ENCODE measurements at places on chromosomes 7 and 10.

DNA sequence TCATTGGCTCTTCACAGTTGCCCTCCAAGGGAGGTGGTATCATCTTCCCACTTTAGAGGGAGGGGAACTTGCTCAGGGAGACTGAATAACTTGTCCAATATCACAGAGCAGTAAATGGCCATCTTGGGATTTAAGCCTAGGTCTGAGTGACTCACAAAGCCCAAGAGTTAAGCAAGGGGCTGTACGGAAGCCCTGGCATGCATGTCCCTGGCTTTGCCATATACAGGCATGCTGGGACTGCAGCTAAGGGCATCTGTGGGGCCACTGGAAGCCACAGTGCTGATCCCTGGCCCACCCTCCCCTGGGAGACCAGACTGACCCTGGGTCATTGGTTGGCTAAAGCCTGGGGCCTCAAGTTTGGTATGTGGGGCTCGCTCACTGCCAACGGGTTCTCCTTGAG is 3.1 kb downstream of the VSIR start:
- DNase-seq: no peak

DNA sequence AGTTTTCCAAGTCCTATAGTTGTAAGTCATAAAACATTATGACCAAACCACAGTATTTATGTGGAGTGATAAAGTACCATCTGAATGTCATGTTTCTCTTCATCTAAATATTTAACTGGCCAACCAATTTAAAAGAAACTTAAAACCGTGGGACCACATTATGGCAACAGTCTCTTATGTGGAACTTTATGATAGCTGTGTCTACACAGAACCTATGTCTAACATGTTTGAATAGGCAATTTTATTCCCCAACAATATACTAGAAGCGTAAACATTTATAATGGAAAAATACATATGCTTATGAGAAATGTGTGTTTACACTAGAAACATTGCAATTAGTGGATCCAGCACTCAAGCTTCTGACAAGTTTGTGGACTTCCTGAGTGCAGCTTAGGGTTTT is 680.7 kb downstream of the REEP3 start:
- DNase-seq: no peak

- no peak for DNase-seq
Observed at GRCh38 chr10:132595854-132596253, 58.3 kb downstream of the INPP5A start.

GRCh38 chr7:21934808-21935207 is 10.9 kb downstream of the CDCA7L start:
- DNase-seq: no peak

DNA sequence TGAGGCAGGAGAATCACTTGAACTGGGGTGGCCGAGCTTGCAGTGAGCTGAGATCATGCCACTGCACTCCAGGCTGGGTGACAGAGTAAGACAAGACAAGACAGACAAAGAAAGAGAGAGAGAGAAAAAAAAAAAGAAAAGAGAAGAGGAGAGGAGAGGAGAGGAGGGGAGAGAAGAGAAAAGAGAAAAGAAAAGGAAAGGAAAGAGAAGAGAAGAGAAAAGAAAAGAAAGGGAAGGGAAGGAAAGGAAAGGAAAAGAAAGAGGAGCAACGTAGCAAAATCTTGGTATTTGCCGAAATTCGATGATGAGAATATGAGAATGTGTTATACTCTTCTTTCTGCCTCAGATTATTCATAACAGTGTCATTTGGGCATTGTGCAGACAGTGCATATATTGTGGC is 101.2 kb upstream of the PFKP start:
- DNase-seq: no peak

- no peak for DNase-seq
Observed at GRCh38 chr7:48458701-48459524, 287.7 kb downstream of the ABCA13 start.

Measured in body of pancreas (tissue), 4 donors.